Astrocyte (in vitro differentiated cells and primary cell): ENCODE measurements at places on chromosomes 12 and 14.

DNA sequence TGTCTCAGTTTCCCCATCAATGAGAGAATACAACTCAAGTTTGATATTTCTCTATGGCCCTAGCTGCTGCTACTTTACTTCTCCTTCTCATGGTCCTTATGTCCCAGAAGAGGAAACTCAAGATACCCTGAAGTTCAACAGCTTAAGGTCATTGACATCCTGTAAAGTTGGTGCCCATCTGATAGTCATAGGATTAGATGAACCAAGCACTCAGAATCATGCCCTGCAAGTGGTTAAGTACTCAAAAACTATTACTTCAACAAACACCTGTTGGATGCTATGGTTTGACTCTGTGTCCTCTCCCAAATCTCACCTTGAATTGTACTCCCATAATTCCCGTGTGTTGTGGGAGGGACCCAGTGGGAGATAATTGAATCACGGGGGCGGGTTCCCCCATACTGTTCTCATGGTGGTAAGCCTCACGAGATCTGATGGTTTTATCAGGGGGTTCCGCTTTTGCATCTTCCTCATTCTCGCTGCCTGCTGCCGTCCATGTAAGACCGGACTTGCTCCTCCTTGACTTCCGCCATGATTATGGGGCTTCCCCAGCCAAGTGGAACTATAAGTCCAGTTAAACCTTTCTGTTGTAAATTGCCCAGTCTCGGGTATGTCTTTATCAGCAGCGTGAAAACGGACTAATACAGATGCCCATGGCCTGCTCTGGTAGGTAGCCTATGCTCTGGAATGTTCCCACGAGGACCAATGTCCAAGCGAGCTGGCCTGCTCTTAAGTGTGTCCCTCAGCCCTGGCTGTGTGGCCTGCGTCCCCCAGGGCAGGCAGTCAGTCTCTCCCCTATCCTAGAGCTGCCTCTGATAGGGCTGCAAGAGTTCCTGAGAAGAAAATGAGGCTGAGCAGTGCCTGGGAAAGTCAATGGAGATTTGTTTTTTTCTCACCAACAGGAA, 18.1 kb downstream of the CAMKK2 start:
- H3K4me3 ChIP-seq: no peak overlapping the region
- no peak for DNase-seq
- H3K27ac ChIP-seq: peak overlapping the region; percentile 15

GRCh38 chr12:83086023-83086422, 399.3 kb downstream of the TMTC2 start:
- H3K4me3 ChIP-seq: no peak overlapping the region
- no peaks in the 10 kb centered on the region for H3K27me3 ChIP-seq
- H3K4me1 ChIP-seq: no peaks in the 10 kb centered on the region
- H3K36me3 ChIP-seq: no peaks in the 10 kb centered on the region
- DNase-seq: no peak
- H3K27ac ChIP-seq: no peak overlapping the region

DNA sequence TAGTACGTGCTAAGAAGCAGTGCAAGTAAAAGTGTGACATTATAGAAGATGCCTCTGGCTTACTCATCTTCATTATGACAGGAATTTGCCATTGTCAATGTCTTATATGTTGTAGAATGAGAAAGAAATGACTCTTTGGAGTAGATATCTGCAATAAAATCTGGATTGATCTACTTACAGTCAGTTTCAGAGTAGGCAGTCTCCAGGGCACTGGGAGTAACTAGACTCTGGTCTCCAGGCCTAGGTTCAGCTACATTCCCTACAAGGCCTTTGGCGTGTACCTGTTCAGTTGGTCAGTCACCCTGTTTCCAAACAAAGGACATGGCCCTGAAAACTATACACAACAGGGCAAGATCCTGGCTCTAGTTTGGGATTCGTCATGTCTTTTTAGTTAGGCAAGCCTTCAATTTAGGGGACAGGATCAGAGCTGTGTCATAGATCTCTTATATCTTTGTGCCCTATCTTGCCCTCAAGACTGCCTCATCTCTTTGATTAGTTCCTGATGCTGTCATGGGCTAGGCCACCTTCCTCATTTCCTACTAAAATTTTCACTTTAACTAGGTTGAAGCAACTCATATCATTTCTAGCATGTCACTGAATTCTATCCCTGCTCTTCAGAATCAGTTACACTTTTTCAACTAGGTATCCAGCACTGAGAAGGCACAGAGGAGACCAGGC, 410.0 kb downstream of the RAD51B start:
- peaks cover 33% of the 10 kb centered on the region for H3K4me1 ChIP-seq
- no peaks in the 10 kb centered on the region for H3K36me3 ChIP-seq
- no peak overlapping the region for H3K27ac ChIP-seq
- no peak overlapping the region for H3K4me3 ChIP-seq

DNA sequence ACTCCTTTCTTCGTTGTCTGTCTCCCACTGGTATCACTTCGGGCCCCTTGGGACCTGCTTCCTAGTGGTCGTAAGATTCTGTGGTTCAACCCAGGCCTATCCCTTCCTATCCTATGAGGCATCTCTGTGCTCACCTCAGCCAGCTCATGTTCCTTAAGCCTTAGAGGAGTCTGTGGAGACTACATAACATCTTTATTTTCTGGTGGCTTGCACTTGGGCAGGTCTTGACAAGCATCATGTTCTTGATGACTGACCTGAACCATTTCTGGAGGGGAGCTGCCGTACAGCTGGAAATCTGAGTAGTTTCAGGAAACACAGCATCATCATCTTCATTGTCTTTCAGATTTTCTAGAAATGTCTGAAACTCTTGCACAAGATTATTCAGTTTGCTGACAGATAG, 69.3 kb downstream of the PPFIBP1 start:
- no peak for DNase-seq
- no peak overlapping the region for H3K4me3 ChIP-seq
- H3K27ac ChIP-seq: peak overlapping the region; percentile 54
- no peaks in the 10 kb centered on the region for H3K27me3 ChIP-seq
- H3K36me3 ChIP-seq: no peaks in the 10 kb centered on the region

DNA sequence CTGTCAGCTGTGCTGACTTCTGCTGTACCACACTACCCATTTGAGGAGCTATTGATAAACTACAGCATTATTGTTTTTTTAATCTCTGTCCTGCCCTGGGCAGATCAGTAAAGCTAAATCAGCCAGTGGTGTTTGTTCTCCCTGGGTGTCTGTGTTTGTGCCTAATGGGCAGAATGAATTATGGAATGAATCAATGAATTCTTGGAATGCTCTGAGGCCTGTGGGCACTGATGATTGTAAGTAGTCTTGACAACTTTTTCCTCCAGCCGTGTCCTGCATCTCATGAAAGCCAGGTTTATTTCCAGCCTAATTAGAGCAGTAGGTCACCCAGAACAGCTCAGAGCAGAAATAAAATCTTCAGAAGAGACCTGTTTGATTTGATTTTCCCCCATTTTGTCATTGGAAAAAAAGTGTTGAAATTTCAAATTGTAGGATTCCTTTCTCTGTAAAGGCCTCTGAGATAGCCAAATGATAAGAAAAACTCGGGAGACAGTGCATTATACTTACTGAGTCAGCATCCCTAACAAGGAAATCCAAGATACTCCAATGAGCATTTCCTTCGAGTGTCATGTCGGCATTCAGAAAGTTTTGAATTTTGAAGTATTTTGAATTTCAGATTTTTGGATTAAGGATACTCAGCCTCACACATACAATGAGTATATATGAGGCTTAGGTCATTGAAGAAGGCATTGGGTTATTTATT, 19.4 kb upstream of the EVL start:
- peak overlapping the region; percentile 1 for H3K27ac ChIP-seq
- H3K27me3 ChIP-seq: no peaks in the 10 kb centered on the region
- no peak overlapping the region for H3K4me3 ChIP-seq

- DNase-seq: no peak
- H3K4me1 ChIP-seq: no peaks in the 10 kb centered on the region
- no peaks in the 10 kb centered on the region for H3K27me3 ChIP-seq
- no peak overlapping the region for H3K27ac ChIP-seq
- no peak overlapping the region for H3K4me3 ChIP-seq
Measured at GRCh38 chr12:5904441-5904840, 40.6 kb downstream of the ANO2 start.

DNA sequence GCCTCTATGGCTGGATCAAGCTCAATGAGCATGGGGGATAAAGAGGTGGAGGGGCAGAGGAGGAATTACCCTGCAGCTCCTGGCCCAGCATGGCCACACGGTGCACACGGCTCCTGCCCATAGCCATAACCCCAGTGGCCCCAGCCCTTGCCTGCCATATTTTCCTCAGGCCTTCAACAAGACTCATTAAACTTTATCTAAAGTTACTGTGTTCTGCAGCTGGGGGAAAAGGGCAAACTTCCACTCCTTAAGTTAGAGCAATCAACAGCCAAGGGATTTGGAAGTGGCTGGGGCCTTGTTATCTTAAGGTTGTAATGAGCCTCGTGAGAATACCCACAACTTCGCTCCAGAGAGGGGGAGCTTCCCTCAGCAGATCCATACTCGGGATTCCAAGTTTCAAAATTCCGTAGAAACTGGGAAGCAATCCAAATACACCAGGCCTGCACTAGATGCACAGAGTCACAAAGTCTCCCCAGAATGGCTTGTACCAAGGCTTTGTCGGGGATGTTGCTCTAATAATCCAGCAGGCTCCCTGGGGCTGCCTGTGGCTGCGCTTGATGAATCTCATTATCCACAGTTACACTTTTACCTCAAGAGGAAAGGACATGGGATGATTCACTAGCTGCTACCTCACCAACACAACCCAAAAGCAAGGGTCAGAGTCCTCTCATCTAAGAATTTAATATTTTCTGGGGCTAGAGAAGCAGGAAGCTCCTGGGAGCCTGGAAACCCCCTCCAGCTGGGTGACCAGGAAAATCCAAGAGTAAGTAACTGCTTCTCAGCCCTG, 13.0 kb upstream of the OR6J1 start:
- no peaks in the 10 kb centered on the region for H3K36me3 ChIP-seq
- peak overlapping the region; percentile 46 for H3K27ac ChIP-seq
- DNase-seq: peak; percentile 56
- no peak overlapping the region for H3K4me3 ChIP-seq

- DNase-seq: peak; percentile 29
- no peaks in the 10 kb centered on the region for H3K27me3 ChIP-seq
- H3K4me1 ChIP-seq: peaks cover 20% of the 10 kb centered on the region
- no peak overlapping the region for H3K4me3 ChIP-seq
Measured at GRCh38 chr14:98290596-98290995, 981.4 kb downstream of the BCL11B start.

- no peak overlapping the region for H3K27ac ChIP-seq
- peaks cover 2% of the 10 kb centered on the region for H3K27me3 ChIP-seq
- no peaks in the 10 kb centered on the region for H3K4me1 ChIP-seq
- DNase-seq: no peak
- no peaks in the 10 kb centered on the region for H3K36me3 ChIP-seq
Measured at GRCh38 chr14:51041108-51041531, 53.8 kb downstream of the TRIM9 start.

DNA sequence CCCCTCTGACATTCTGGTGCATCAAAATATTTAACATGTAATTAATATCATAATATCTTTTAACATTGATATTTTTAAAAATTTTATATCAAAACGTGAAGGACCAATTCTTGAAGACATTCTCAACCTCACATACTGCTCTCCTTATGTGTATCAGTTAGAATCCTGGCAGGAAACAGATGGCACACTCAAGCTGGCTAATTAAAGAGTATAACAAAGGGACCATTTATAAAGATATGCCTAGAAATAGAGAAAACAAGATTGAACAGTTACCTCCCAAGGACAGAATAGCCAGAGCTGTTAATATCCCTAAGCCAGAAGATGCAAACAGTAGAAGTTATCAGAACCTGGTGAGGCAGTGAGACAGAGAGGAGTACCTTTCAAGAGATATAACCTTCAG, 368.7 kb downstream of the NELL2 start:
- DNase-seq: no peak
- no peaks in the 10 kb centered on the region for H3K27me3 ChIP-seq
- no peaks in the 10 kb centered on the region for H3K4me1 ChIP-seq
- H3K36me3 ChIP-seq: no peaks in the 10 kb centered on the region
- H3K27ac ChIP-seq: no peak overlapping the region

DNA sequence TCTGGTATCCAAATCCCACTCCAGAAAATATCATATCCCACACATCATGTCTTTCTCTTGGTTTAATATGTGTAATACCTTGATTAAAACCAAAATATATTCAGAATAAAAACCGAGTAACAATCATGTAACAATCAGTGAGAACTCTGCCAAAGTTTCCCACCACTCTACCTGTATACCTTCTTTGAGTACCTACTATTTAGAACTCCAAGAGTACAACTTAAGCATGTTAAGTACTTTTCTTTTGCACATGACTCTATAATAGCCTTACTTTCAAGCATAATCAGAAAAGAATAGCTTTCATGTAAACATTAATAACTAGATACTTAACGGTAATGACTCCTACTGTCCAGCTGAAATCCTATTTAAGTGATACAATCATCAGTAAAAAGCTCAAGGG, 223.2 kb downstream of the MED13L start:
- no peak overlapping the region for H3K27ac ChIP-seq
- peaks cover 7% of the 10 kb centered on the region for H3K4me1 ChIP-seq
- no peak for DNase-seq
- H3K27me3 ChIP-seq: no peaks in the 10 kb centered on the region
- H3K36me3 ChIP-seq: no peaks in the 10 kb centered on the region
- no peak overlapping the region for H3K4me3 ChIP-seq

DNA sequence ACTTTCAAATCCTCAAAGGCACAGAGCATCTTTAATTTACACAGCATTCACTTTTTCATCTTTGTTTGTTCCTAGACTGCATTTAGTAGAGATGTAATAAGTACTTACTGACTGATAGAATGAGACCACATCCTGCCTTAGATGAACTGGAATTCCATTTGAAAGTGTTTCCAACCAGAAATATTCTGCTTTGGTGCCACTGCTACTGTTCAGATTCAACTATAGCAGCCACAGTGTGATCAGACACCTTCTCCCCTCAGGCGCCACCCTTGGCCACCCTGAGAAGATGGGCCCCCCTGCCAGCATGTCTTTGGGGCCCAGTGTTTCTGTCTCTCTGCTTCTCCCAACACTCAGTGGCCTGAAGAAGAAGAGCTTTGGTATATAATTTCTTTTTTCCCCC, 449.1 kb downstream of the RAD51B start:
- H3K4me3 ChIP-seq: no peak overlapping the region
- H3K36me3 ChIP-seq: no peaks in the 10 kb centered on the region
- H3K27ac ChIP-seq: no peak overlapping the region
- H3K4me1 ChIP-seq: peaks cover 3% of the 10 kb centered on the region

GRCh38 chr12:57744194-57744776, 554 bp upstream of the TSPAN31 start:
- H3K27me3 ChIP-seq: peaks cover 25% of the 10 kb centered on the region
- peak overlapping the region; percentile 93 for H3K27ac ChIP-seq
- peak overlapping the region; percentile 77 for H3K4me3 ChIP-seq
- peaks cover 5% of the 10 kb centered on the region for H3K4me1 ChIP-seq
- DNase-seq: no peak

DNA sequence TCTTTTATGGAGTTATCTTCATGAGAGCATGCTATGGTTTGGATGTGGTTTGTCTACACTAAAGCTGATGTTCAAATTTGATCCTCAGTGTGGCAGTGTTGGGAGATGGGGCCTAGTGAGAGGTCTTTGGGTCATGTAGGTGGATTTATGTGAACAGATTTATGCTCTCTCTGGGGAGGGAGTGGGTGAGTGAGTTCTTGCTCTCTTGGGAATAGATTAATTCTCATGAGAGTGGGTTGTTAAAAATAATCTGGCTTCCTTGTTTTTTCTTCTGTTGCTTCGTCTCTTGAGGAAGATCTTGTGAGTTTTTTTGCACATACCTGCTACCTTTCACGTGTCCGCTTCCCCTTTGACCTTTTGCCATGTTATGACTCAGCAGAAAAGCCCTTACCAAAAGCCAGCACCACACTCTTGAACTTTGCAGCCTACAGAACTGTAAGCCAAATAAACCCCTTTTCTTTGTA, 20.5 kb downstream of the DERA start:
- H3K27ac ChIP-seq: no peak overlapping the region
- H3K4me1 ChIP-seq: peaks cover 21% of the 10 kb centered on the region
- no peak overlapping the region for H3K4me3 ChIP-seq
